Skeletal muscle cell (primary cell): ENCODE measurements at places on chromosomes 2 and 18.

- DNase-seq, result no peak
Measured at GRCh38 chr2:239596792-239597191, 196.0 kb upstream of the HDAC4 start.

DNA sequence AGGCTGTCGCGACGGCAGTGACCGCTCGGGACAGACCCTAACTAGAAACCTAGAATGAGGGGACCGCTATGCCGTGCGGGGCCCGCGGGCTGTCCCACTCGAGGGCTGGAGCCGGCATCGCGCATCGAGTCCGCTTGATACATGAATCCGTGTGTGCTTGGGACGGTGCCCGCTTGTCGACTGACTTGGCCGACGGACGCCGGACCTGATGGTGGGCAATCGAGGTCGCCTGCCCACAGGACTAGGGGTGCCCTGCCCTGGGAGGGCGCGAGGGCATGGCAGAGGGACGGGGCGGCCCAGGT lies 749 bp upstream of the PTMA start:
- DNase-seq, result no peak

DNA sequence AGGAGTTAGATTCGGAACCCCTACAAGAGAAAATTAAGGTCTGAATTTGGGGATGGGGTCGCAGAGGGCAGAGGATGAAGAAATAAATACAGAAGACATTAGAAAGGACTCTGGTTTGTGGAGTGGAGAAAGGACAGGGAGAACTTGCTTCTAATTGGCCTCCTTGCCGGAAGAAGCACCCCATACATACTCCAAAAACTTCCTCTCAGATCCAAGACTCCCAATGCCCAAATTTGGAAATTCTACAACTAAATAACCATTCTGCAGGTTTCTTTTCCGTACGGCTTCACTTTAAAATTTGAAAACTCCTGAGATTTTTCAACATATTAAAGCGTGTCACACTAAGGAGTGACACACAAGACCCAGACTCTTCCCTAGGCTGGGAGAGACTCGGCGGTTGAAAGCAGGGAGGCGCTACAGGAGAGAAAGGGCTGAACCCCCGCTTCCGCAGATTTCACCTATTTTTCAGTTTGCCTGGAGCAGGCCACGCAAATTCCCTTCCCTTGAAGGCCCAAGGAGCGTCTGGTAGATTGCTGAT lies 478 bp downstream of the CLHC1 start:
- DNase-seq, result no peak

- DNase-seq, result no peak
Measured at GRCh38 chr2:59025157-59025757, 784.1 kb upstream of the FANCL start.

- DNase-seq, result peak; percentile 49
Measured at GRCh38 chr2:219495531-219496122, 3.1 kb upstream of the GMPPA start.

- peak; percentile 97 for DNase-seq
Measured at GRCh38 chr2:133760376-133760775, 192.1 kb upstream of the NCKAP5 start.

DNA sequence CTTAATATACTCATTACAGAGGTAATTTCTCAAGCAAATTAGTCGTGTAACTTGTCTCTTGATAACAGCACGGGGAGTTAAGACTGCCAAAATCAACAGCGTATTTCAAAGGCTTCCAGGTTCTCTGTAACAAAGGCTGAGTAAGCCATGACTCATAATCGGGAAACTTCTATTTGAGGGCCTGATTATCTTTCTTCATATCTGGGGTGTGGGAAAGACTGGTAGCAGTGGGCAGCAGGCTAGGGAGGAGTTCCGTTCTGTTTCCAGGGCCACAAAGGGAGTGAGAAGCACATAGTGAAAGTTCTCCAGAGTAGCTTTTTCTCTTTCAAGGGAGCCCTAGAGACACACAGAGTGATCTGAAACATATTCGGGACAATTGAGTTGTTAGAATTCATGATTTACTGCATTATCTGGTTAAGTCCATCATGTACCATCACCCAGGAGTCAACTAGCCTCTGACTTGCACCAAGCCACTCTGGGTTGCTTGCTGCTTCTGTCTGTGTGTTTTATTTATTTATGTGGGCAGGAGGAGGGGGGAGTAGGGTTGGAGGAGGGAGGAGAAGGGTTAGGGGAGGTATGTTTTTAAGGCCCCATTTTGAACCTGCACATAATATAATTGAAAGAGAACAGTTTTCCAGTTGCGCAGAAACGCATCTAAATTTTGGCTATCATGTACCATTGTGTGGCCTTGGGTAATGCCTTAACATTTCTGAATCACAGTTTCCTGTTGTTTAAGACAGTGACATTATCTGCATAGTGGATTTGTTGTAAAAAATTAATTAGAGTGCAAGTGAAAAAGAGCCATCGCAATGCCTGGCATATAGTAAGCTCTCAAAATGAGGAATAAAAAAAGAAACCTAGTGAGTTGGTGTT lies 80.5 kb upstream of the ITPRID2 start:
- peak; percentile 81 for DNase-seq

DNA sequence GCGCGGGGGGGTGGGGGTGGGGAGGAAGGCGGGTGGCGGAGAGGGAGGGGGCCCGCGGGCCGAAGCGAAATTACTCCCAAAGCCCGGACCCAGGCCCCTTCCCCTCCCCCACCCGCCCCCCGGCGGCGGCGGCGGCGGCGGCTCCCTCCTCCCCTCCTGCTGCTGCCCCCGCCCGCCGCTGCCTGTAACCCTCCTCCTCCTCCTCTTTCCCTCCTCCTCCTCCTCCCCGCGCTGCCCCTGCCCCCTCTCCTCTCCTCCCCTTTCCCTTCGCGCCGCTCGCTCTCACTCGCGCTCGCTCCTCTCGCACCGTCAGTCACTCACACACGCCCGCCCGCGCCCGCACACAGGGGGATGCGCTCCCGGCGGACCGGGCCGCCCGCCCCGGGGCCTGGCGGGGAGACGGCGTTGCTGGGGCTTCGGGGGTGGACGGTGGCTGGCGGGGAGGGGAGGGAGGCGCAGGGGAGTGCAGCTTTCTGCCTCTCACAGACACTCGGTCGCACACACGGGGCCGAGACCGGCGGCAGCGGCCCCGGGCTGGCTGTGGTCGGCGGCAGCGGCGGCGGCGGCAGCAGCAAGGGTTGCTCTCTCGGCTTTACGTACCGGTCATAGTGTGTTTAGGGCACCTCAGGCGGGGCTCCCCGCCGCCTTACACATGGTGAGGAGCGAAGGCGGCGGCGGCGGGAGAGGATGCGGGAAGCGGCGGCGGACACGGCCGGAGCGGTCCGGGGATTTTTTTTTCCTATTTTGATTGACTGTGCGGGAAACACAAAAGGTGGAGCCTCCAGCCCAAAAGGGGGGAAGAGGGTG lies 405 bp downstream of the SP3 start:
- peak; percentile 76 for DNase-seq

GRCh38 chr2:171260471-171261424 lies 100.1 kb upstream of the TLK1 start:
- no peak for DNase-seq
